ENCODE measurements at places on chromosomes 5 and 9.

GRCh38 chr9:34454571-34455065 is 3.8 kb downstream of the FAM219A start:
- no peak for DNase-seq

- no peak for DNase-seq
These were observed 304.8 kb upstream of the TLE4 start for GRCh38 chr9:79266986-79267385.

GRCh38 chr9:75051285-75051684 is 23.2 kb upstream of the CARNMT1 start:
- DNase-seq, result no peak

- DNase-seq, result no peak
These were observed 455.0 kb upstream of the ACTBL2 start for GRCh38 chr5:57937501-57938173.

- DNase-seq, result no peak
These were observed at the start of gene EGFLAM for GRCh38 chr5:38258319-38259061. TSS of gene EGFLAM (plus strand) at chr5:38258559. CDS start at chr5:38258755, 196 bp downstream.

DNA sequence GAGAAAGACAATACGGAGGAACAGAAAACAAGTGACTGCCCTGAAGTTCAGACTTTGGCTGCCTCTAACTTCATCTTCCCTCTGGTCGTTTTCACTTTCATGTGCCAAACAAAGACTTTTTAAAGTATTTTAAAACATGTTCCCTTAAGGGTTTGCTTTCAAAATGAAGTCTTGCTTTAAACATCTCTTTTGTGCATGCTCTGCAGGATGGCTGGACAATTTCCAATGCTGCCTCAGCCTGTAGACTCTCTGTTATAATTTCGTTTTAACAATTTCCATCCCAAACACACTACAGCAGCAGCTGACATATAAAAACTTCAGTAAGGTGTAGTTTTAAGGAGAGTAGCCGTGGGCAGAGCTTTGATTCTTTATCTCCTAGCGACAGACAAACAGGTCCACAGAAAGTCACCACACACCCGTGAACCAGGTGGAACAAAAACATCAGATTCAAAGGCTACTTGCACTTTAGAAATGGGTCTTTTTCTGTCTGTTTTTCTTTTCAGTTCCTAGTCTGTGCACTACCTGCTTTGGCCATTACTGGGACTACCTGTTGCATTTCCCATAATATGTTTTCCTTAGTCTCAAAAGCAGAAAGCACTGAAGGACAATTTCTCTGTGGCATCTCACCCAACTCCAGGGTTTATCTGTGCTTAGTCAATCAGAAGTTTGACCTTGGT is 308.9 kb downstream of the DTWD2 start:
- no peak for DNase-seq

- no peak for DNase-seq
These were observed 186.1 kb downstream of the SNCAIP start for GRCh38 chr5:122498163-122498562.

- no peak for DNase-seq
These were observed 468.2 kb upstream of the MEF2C start for GRCh38 chr5:89351222-89351621.

DNA sequence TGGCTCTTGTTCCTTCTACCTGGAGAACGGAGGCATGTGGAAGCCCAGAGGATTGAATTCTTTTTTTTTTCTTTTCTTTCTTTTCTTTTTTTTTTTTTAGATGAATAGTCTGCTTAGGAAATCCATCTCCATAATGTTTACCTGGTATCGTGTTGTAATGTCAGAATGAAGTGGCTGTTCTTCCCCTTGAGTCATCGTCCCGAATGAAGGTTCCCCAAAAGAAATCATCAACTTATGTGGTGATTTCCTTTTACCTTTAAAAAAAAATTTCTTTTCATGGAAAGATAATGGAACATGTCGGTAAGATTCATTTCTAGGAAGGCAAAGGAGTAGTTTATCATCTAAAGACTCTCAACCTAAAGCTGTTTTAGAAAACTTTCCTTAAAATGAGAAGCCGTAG is 59.7 kb downstream of the DOCK8 start:
- DNase-seq, result no peak

- DNase-seq, result no peak
These were observed 30.0 kb upstream of the GSN start for GRCh38 chr9:121237916-121238315.

GRCh38 chr9:89695441-89695891 is 90.7 kb downstream of the GADD45G start:
- DNase-seq, result no peak

DNA sequence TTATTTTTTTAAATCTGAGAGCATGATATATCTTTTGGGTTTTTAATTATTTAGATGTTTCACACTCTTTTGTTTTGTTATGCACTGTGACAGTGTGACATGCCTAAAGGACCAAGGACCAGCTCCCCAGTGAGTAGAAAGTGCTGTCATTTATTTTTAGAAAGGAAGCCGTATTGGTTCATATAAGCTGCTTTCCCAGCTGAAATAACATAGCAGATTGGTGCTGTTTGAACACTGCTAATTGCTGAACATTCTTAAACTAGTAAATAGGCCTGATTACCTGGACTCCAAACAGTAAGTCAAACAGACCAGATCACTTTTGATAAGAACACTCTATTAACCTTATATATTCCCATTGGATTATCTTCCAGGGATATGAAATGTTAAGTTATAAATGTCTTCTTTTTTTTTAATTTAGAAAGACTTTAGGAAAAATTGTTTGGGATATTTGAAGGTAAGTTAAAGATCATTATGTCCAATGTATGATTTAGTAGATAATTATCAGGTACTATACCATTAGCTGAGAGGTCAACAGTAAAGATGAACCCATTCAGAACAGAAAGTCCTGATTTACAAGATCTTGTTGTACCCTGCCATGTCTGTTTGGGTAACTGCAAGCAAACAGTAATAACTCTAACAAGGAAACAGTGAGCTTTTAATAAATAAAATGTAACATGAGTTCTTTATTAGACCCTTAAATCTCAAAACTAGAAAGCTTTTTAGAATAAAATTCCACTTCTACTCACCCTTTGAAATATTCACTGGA is 27.8 kb upstream of the ELL2 start:
- no peak for DNase-seq

GRCh38 chr5:172911976-172912375 is 47.2 kb upstream of the RPL26L1 start:
- DNase-seq, result no peak

DNA sequence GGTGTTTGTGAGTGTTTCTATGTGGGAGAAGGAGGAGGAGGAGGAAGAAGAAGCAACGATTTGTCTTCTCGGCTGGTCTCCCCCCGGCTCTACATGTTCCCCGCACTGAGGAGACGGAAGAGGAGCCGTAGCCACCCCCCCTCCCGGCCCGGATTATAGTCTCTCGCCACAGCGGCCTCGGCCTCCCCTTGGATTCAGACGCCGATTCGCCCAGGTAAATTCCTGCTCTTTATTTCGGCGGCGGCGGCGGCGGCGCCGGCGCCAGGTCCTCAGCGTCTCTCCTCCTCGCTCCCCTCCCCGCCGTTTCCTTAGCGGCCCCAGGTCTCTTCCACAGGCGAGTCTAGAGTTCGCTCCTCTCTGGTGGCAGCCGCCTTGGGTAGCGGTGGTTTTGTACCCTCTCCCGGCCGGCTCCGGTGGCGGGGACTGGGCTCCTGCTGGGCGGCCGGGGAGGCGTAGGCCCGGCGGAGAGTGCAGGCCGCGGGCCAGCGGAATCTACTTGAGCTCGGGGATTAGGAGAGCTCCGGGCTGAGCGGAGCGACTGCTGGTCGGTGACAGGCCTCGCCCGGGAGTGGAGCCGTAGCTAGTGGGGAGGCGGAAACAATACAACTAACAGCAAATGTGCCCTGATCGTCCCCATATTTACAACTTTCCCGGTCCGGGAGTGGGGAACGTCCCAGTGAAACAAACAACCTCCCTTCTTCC is 547 bp downstream of the NIPBL start:
- DNase-seq, result peak; percentile 31

DNA sequence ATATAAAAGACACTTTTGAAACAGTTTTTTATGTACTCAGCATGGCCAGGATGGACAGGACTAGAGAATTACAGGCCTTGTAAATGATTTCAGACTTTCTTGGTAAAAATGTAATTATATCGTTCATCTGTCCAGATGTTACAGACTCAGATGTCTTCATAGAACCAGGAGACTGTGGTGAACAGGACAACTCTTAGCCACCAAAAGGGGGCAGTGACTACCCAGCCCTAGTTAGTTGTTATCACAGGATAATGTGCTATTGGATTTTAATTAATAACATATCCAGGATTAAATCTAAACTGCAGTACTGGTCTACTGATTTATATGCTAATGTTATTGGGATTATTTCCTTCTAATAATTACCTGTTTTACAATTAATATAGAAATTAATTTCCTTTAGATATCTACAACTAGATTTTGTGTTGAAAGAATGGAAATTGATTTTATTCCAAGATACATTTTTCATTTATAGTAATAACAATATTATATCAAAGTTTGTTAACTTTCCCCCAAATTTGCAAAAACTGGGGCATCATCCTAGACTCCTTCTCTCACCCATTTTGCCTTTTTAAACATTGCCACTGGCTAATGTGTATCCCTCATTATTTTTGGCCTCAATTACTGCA is 99.4 kb downstream of the MTREX start:
- no peak for DNase-seq

- no peak for DNase-seq
These were observed 282.0 kb upstream of the ACTBL2 start for GRCh38 chr5:57764479-57765089.

- DNase-seq, result no peak
These were observed 40.3 kb downstream of the ADAM19 start for GRCh38 chr5:157535042-157535865.

DNA sequence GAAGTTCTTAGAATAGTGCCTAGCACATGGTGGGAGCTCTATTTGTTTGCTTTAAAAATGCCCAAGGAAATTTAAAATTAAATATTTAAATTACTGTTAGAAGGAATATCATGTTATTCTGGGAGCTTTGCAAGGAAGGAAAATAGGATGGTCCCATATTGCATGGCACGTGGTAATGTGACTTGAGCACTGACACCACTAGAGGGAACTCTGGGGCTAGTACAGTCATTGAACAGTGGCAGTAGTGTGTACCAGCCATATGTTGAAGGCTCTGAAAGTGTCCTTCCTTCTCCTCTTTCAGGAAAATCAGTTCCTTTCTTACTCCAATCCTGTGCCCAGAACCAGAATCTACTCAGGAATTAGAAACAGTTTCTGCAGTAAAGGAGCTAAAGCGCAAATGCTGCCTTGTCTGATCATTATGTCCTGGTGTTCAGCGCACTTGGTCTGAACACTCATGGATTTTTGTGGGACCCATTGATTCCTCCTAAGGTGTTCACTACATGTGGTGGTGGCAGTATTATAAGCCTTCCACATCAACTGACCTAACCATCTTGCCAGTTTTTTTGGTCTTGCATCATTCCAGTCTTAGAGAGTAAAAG is 54.1 kb downstream of the GDA start:
- no peak for DNase-seq

DNA sequence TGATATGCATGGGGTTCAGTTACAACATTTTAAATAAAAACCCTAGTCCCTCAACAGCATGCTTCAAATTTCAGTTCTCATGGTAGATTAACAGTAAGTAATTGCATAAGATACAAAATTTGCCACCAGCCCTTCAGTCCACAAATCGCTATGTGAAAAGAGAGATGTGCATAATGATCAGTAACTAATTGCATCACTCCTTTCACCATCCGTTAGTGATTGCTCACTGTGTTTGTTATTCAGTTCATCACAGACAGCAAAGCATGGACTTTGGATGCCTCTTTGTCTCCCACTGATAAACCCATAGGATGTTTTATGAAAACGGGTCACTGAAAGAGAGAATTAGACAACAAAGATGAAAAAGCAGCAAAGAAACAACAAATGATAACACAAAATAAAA is 103.2 kb downstream of the MCTP1 start:
- DNase-seq, result no peak

DNA sequence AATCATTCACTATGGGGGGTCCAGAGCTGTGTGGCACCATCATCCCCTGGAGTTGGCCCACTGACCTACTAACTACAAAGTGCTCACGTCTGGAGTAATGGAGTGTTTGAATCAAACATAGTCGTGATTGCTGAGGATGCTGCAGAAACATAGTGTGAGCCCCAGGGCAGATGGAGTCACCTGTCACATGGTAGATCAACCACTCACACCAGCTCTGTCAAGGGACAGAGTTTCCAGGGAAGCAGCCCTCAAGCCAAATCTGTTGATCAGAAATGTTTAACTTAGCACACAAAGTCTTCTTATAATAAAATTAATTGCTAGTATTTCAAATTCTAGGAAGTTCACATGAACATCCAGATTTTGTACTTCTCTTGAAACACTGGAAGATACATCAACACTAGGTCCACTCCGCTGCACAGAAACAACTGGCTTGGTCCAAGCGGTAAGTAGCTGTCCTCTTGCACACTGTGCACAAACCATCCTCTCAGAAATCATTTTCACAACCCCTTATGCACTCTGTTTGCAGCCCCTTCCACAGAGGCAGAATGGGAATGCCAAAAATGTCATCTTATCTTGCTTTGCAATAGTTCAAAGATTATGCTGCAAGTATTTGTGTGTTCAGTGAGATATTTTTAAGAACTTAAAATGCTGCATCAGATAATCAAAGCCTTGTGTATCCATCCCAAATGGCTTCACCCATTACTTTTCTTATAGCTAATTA is 191.0 kb downstream of the EPB41L4A start:
- no peak for DNase-seq

DNA sequence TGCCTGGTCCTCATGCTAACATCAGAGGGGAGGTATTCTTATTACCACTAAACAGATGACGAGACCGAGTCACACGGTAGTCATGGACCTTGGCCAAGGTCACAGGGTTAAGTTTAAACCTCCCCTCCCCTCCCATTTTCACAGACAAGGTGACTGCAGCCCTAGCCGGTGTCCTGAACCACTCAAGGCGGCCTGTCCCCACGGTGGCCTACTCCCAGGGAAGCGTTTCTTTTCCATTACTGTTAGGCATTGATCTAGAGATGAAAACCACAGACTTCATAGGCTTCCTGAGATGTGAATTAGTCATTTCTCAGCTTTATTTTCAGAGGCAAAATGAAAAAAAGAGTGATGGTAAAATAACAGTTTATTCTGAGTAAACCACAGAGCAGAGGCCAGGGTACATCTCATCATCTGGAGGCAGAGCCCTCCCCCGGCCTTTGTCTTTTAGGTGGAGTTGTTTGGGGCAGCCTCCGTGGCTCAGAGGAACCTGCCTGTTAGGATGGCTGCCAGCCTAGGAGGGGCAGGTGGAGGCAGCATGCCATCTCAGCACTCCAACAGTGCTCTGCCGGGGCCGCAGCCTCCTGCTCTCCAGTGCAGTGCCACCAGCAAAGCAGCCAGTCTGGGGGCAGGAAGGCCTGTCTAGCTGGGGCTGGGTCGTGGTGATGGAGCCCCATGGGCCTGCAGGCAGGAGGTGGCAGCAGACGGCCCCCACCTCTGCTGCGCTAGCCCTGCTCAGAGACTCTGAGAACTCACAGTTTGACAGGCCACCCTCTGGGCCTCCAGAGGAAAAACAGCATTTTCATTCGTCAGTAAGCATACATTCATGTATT is 71.2 kb downstream of the RAPGEF1 start:
- peak; percentile 44 for DNase-seq

GRCh38 chr5:143573568-143574170 is 170.2 kb upstream of the NR3C1 start:
- no peak for DNase-seq

Measured in stimulated activated CD8-positive, alpha-beta memory T cell treated with anti-CD3 and anti-CD28 coated beads, Interleukin-7, amount 100 ng/mL, for 1 hour (primary cell).